Memory B cell (primary cell): ENCODE measurements at places on chromosomes 12 and 14.

DNA sequence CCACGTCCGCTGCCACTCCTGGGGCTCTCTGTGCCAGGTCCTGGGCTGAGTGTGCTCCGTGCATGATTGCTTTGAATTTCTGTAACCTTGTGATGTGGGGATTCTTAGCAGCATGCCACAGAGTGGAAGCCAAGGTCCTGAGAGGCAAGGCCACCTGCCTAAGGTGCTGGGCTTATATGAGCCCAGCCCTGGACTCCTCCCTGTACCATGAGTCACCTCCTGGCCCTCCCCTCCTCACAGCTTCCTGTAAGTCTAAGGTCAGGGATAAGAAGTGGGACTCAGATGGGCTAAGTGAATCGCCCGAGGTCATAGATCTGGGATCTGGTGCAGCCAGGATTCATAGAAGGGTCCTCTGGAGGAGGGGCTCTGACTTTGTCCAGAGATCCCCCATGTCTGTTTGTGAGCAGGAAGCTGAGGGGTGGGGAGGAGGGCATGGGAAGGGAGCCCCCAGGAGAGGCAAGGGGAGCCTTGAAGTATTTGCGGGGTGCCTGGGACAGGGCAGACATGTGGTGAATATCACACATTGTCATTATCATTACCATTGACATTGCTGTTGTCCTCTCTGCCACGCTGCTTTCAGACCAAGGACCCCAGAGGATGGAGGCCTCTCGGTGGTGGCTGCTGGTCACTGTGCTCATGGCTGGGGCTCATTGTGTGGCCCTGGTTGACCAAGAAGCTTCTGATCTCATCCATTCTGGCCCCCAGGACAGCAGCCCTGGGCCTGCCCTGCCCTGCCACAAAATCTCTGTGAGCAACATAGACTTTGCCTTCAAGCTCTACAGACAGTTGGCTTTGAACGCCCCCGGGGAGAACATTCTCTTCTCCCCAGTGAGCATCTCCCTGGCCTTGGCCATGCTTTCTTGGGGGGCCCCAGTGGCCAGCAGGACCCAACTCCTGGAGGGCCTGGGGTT lies 28.8 kb downstream of the SERPINA3 start:
- peaks cover 7% of the 10 kb centered on the region for H3K27me3 ChIP-seq
- no peak overlapping the region for H3K27ac ChIP-seq
- no peaks in the 10 kb centered on the region for H3K4me1 ChIP-seq
- no peak for DNase-seq
- peaks cover under 1% of the 10 kb centered on the region for H3K36me3 ChIP-seq

DNA sequence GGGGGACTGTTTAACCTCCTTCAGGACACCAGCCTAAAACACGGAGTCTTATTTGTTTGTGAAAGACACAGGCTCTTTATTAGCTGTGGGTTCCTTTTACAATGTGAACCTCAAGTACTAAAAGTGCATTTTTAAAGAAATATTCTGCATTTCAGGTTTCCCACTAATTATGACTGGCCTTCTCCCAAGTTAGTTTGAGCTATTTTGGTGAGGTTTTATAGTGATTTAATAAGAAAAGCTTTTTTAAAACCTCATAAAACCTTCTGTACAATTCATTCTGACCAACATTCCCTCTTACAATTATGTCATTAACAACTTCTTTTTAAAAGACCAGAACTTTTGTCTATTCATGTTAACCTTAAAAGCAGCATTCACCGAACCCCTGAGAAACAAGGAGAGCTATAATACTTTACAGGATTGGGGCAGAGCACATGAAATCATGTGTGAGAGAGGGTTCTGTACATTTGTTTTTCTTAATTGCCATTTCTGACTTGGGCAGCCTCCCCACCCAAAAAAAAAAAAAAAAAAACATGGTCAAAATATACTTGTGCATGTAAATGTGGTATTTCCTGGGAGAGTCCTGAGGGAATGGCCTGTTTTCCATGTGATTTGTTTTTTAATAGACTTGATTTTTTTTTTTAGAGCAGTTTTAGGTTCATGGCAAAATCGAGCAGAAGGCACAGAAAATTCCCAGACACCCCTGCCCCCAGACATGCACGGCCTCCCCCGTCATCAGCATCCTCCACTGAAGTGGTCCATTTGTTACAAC lies 169.5 kb downstream of the CHST11 start:
- DNase-seq, result no peak
- H3K36me3 ChIP-seq, result peaks cover 15% of the 10 kb centered on the region
- peaks cover 30% of the 10 kb centered on the region for H3K4me1 ChIP-seq
- no peaks in the 10 kb centered on the region for H3K27me3 ChIP-seq
- no peak overlapping the region for H3K4me3 ChIP-seq
- no peak overlapping the region for H3K27ac ChIP-seq

GRCh38 chr12:109811624-109811995 lies 21.6 kb downstream of the TRPV4 start:
- H3K4me3 ChIP-seq, result no peak overlapping the region
- no peaks in the 10 kb centered on the region for H3K27me3 ChIP-seq

- H3K36me3 ChIP-seq, result no peaks in the 10 kb centered on the region
- DNase-seq, result no peak
- H3K27me3 ChIP-seq, result no peaks in the 10 kb centered on the region
- no peak overlapping the region for H3K27ac ChIP-seq
- no peaks in the 10 kb centered on the region for H3K4me1 ChIP-seq
- H3K4me3 ChIP-seq, result no peak overlapping the region
Observed at GRCh38 chr12:82835217-82835616, 148.5 kb downstream of the TMTC2 start.

DNA sequence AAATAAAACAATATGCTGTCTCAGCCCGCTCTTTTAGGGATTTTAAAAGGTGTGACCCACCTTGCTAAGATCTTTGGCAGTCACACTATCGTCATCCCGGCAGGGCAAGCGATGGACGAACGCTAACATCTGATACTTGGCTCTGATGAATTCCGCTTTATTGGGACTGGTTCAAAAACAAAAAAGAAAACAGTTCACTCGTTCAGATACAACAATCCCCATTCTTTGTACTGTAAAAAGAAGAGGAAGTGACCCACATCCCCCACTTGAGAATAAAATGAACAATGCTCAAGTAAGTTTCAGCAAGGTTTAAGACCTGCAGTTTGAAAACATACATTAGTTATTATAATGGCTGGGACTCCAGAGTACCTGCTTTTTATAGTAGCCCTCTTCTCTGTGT lies 7.3 kb downstream of the GIT2 start:
- DNase-seq, result no peak
- peaks cover 6% of the 10 kb centered on the region for H3K4me1 ChIP-seq
- no peak overlapping the region for H3K4me3 ChIP-seq
- H3K27ac ChIP-seq, result no peak overlapping the region
- H3K27me3 ChIP-seq, result no peaks in the 10 kb centered on the region
- H3K36me3 ChIP-seq, result peaks cover 17% of the 10 kb centered on the region

DNA sequence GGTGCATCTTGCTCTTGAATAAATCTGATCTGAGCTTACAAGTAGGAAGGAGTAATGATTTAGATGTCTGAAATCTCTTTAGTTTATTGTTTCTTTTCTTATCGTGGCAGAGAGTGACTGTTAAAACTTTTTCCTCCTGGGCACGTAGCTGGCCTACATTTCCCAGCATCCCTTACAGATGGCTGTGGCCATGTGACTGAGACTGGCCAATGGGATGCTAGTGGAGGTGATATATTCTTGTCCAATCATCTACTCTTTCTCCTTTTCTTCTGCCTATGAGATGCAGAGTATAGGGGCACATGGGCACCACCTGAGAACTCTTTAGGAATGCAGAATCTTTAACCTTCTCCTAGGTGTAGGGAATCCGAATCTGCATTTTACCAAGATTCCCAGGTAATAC lies 237.3 kb downstream of the RGS6 start:
- H3K27ac ChIP-seq, result no peak overlapping the region
- peaks cover 8% of the 10 kb centered on the region for H3K27me3 ChIP-seq
- no peaks in the 10 kb centered on the region for H3K36me3 ChIP-seq
- no peak overlapping the region for H3K4me3 ChIP-seq
- H3K4me1 ChIP-seq, result no peaks in the 10 kb centered on the region
- no peak for DNase-seq

DNA sequence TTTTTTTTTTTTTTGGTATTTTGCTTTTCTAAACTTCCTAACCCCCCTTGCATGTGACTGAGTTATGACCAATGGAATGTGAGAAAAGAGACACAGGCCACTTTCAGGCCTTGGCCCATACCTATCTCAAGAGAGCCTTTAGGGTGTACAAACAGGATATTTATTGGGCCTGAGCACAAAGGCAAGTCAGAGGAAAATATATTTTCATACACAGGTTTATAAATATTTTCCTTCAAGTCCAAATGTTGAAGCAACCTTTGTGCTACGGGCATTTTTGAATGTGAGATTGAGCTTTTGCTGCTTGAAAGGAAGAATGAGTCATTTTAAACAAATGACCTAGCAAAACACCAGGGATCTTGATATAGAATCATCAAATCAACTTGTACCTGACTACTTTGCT lies 228.6 kb upstream of the E2F7 start:
- H3K36me3 ChIP-seq, result no peaks in the 10 kb centered on the region
- H3K4me1 ChIP-seq, result no peaks in the 10 kb centered on the region
- DNase-seq, result no peak
- no peak overlapping the region for H3K27ac ChIP-seq
- H3K4me3 ChIP-seq, result no peak overlapping the region
- no peaks in the 10 kb centered on the region for H3K27me3 ChIP-seq

- H3K4me3 ChIP-seq, result no peak overlapping the region
- H3K4me1 ChIP-seq, result no peaks in the 10 kb centered on the region
- no peak for DNase-seq
- H3K27me3 ChIP-seq, result no peaks in the 10 kb centered on the region
- no peak overlapping the region for H3K27ac ChIP-seq
- H3K36me3 ChIP-seq, result peaks cover 5% of the 10 kb centered on the region
Observed at GRCh38 chr12:1972856-1973317, 31.4 kb downstream of the DCP1B start.

- DNase-seq, result no peak
- no peak overlapping the region for H3K27ac ChIP-seq
- no peaks in the 10 kb centered on the region for H3K4me1 ChIP-seq
- no peak overlapping the region for H3K4me3 ChIP-seq
- no peaks in the 10 kb centered on the region for H3K36me3 ChIP-seq
Observed at GRCh38 chr14:90576581-90576980, 179.8 kb downstream of the CALM1 start.

GRCh38 chr14:51869411-51870100 lies 9.1 kb downstream of the GNG2 start:
- no peak overlapping the region for H3K4me3 ChIP-seq
- no peak for DNase-seq
- H3K27me3 ChIP-seq, result no peaks in the 10 kb centered on the region
- H3K36me3 ChIP-seq, result peaks cover 9% of the 10 kb centered on the region
- H3K27ac ChIP-seq, result peak overlapping the region; percentile 45
- H3K4me1 ChIP-seq, result peaks cover 29% of the 10 kb centered on the region

GRCh38 chr12:66838366-66838765 lies 159.5 kb upstream of the GRIP1 start:
- H3K27ac ChIP-seq, result no peak overlapping the region
- H3K4me3 ChIP-seq, result no peak overlapping the region
- DNase-seq, result no peak
- H3K27me3 ChIP-seq, result peaks cover 6% of the 10 kb centered on the region

DNA sequence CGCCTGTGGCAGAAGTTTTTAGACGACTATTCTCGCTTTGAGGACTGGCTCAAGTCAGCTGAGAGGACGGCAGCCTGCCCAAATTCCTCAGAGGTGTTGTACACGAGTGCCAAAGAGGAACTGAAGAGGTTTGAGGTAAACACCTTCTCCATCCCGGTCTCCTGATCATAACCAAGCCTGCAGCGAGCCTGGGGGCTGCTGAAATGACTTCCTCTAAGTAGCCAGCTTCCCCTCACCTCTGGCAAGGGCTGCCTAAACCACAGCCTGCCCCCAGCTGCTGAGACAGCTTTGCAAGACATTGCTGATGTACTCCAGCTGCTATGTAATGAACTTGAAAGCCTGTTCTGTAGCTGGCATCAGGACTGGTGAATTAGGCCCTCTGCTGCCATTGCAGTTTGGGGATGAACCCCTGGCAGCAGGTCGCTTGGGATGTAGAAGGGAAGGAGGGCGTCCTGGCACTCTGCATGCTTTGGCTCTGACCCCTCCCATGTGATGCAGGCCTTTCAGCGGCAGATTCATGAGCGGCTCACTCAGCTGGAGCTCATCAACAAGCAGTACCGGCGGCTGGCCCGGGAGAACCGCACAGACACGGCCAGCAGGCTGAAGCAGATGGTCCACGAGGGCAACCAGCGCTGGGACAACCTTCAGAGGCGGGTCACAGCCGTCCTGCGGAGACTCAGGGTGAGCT lies 84.6 kb downstream of the ESR2 start:
- peak overlapping the region; percentile 86 for H3K27ac ChIP-seq
- peak overlapping the region; percentile 43 for H3K4me3 ChIP-seq
- H3K27me3 ChIP-seq, result no peaks in the 10 kb centered on the region
- H3K4me1 ChIP-seq, result peaks cover 21% of the 10 kb centered on the region
- DNase-seq, result peak; percentile 47
- H3K36me3 ChIP-seq, result peaks cover 3% of the 10 kb centered on the region

GRCh38 chr12:44930972-44931600 lies 55.0 kb upstream of the NELL2 start:
- no peak for DNase-seq
- no peaks in the 10 kb centered on the region for H3K36me3 ChIP-seq
- H3K27me3 ChIP-seq, result no peaks in the 10 kb centered on the region

GRCh38 chr12:101823891-101824290 lies 6.9 kb downstream of the GNPTAB start:
- H3K4me3 ChIP-seq, result no peak overlapping the region
- DNase-seq, result peak; percentile 56
- peaks cover 32% of the 10 kb centered on the region for H3K4me1 ChIP-seq
- peaks cover 10% of the 10 kb centered on the region for H3K36me3 ChIP-seq

DNA sequence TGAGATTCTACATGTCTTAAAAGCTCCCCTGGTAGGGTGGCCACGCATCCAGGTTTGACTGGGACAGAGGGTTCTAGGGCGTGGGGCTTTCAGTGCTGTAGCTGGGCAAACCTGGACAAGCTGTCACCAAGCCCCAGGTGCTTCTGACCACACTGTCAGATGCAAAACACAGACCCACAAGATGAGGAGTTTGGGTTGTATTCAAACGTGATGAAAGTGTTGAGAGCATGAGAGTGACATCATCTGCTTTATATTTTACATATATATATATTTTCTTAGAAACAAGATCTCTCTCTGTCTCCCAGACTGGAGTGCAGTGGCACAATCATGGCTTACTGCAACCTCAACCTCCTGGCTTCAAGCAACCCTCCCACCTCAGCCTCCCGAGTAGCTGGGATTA lies 210.1 kb downstream of the DPF3 start:
- H3K4me3 ChIP-seq, result no peak overlapping the region
- H3K27me3 ChIP-seq, result no peaks in the 10 kb centered on the region
- peaks cover 20% of the 10 kb centered on the region for H3K36me3 ChIP-seq
- DNase-seq, result no peak
- H3K27ac ChIP-seq, result no peak overlapping the region

GRCh38 chr14:100297320-100298300 lies 8.6 kb downstream of the SLC25A29 start:
- no peaks in the 10 kb centered on the region for H3K27me3 ChIP-seq
- no peaks in the 10 kb centered on the region for H3K36me3 ChIP-seq
- H3K4me3 ChIP-seq, result peak overlapping the region; percentile 65

GRCh38 chr14:56027916-56028712 lies 90.1 kb upstream of the PELI2 start:
- DNase-seq, result no peak
- no peak overlapping the region for H3K4me3 ChIP-seq
- H3K36me3 ChIP-seq, result no peaks in the 10 kb centered on the region
- H3K4me1 ChIP-seq, result no peaks in the 10 kb centered on the region
- H3K27ac ChIP-seq, result no peak overlapping the region
